Kidney (tissue), 22 donors: ENCODE measurements at places on chromosomes 11 and 22. TPM values are rescaled to one million over a fixed set of nuclear protein-coding genes. Genes with fewer than 3 reads are reported as not detected.

DNA sequence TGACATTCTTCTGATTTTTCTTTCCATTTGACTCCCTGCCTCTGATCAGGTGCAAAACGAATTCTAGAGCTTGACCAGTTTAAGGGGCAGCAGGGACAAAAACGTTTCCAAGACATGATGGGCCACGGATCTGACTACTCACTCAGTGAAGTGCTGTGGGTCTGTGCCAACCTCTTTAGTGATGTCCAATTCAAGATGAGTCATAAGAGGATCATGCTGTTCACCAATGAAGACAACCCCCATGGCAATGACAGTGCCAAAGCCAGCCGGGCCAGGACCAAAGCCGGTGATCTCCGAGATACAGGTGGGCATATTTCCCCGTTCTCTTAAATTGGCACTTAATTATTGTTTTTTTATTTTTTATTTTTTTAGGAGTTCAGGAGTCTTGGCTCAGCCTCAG is 15.4 kb downstream of the XRCC6 start:
- H3K36me3 ChIP-seq = peaks cover 18% of the 10 kb centered on the region
- H3K4me3 ChIP-seq = no peak overlapping the region
- DNase-seq = no peak
- no peak overlapping the region for H3K27ac ChIP-seq
- no peaks in the 10 kb centered on the region for H3K27me3 ChIP-seq

- no peak overlapping the region for H3K27ac ChIP-seq
- no peak overlapping the region for H3K4me3 ChIP-seq
- H3K4me1 ChIP-seq = peaks cover 11% of the 10 kb centered on the region
- no peaks in the 10 kb centered on the region for H3K27me3 ChIP-seq
- peak; percentile 78 for DNase-seq
These were observed 322.3 kb upstream of the B3GAT1 start for GRCh38 chr11:134734141-134734845.

GRCh38 chr11:11620173-11620920 is 1.5 kb downstream of the GALNT18 start:
- peak overlapping the region; percentile 7 for H3K27ac ChIP-seq
- no peaks in the 10 kb centered on the region for H3K27me3 ChIP-seq
- peak; percentile 70 for DNase-seq
- H3K36me3 ChIP-seq = no peaks in the 10 kb centered on the region

DNA sequence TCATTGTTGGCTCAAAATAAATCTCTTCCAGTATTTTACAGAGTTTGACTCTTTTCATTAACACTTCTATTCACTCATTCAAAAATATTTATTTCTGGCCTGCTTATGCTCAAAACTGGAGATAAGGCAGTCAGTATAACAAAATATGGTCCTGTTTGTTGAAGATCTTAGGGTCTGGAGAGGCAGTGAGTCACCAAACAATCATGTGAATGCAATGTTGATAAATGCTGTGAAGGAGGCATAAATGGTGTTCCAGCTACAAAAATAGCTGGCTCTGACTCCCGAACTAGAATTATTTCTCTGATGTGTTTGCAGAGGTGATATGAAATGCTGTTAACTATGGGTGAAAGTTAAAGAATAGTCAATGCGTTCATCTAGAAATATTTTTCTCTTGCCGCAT is 390.6 kb downstream of the AASDHPPT start:
- H3K27me3 ChIP-seq = no peaks in the 10 kb centered on the region
- no peak overlapping the region for H3K27ac ChIP-seq
- no peaks in the 10 kb centered on the region for H3K4me1 ChIP-seq
- no peak overlapping the region for H3K4me3 ChIP-seq

DNA sequence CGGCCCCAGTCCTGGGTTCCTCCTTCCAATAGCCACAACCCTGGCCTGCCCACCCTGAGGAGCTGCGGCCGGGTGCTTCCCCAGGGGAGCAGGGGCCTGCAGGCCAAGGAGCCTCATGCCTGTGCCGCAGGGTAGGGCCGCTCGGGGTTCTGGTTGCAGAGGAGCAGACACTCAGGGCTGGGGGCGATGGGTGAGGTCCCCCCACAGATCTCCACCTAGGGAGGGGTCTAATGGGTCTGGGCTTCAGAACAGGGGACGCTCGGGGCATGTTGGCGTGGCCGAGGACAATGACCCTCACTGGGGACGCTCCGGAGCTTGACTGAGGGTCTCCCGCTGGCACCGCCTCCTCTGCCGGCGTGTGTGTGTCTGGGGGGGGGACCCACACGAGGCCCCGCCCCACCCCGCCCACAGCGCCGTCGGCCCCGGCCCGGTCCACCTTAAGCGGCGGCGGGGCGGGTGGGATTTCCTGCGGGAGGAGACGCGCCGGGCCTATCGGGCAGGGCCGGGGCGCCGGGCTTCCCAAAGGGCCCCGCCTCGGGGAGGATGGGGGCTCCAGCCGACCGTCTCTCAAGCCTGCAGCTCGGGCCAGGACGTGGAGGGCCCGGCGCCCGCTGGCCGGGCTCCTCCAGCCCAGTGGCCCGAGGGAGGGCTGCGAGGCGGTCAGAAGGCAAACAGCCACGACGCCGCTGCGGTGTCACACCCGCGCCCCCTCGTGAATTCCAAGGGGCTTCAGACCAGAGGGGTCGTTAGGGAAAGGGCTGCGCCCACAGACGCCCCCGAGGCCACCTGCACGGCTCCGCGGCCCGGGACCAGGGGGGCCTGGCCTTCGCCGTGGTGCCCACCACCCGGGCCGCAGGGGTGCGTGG is 640 bp upstream of the ZDHHC8 start:
- peak; percentile 80 for DNase-seq
- H3K4me3 ChIP-seq = peak overlapping the region; percentile 20
- H3K27me3 ChIP-seq = no peaks in the 10 kb centered on the region

Gene MLC1
- 0.28 TPM for total RNA-seq

Gene SCGB1D2
- total RNA-seq = 0.60 TPM

Gene RANBP1
- 67.2 TPM for total RNA-seq

Gene TPP1
- 84.2 TPM for total RNA-seq

Gene POU2AF3
- 4.3 TPM for total RNA-seq

Gene DENND6B
- total RNA-seq = 16.7 TPM
